ENCODE measurements at places on chromosomes 4 and X.
A peak's percentile ranks its signal among the peaks of the same experiment; 100 is the strongest.

- no peak for DNase-seq
Observed at GRCh38 chr4:43886196-43886595, 562.4 kb downstream of the KCTD8 start.

- DNase-seq: no peak
Observed at GRCh38 chrX:14616836-14617235, 87.5 kb downstream of the GLRA2 start.

- DNase-seq: peak; percentile 26
Observed at GRCh38 chrX:45771560-45772340, 571.1 kb upstream of the DIPK2B start.

- no peak for DNase-seq
Observed at GRCh38 chr4:30068234-30068633, 651.9 kb upstream of the PCDH7 start.

DNA sequence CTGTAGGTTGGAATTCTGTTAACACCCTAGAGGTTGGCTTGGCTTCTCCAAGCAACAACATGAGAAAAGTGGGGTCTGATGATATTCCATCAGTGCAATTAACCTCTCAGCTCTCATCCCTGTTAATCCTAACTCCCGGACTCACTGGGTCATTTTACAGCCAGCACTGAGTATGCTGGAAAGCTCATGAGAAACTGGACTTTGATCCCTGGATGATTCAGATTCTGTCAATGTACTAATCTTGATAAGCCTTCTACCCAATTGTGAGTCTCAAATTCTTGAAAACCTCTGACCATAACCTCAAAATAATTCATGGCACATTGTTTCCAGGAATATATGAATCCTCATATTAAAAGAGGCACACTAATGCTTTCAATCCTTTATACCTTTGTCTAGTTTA, 244.3 kb upstream of the DCAF8L1 start:
- no peak for DNase-seq

- peak; percentile 84 for DNase-seq
Observed at GRCh38 chr4:159003420-159004253, 99.2 kb upstream of the RAPGEF2 start.

GRCh38 chrX:23511793-23512192, 155.5 kb upstream of the PRDX4 start:
- no peak for DNase-seq

DNA sequence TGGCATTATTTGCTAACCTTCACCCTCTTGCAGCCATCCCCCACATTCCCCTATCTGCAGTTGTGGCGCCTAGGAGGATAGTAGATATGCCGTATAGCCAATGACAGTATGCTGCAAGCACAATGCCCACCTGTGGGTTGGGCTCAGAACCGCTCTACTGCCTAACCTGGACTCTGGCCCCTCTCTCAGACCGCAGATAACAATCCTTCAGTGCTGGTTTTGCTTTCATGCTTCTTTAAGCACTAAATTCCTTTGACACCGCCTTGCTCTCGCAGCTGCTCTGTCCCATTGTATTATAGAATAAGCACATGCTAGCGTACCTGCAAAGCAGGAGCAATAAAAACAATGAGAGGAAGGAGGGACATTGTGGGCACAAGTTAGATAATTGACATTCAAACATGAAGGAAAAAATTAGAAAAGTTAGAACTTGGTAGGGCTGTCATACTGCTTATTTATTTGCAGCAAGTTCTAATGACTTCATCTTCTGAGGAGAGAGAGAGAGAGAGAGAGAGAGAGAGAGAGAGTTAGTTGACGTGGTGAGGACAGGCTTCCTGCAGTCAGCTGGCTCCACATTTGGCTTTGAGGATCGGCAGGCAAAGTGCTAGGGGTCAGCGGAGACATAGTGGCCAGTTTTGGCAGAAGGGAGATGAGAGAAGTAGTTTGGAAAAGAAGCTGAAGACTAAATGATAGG, 55.8 kb downstream of the WWC2 start:
- no peak for DNase-seq

- DNase-seq: no peak
Observed at GRCh38 chrX:46670316-46670715, 88.6 kb downstream of the SLC9A7 start.

- no peak for DNase-seq
Observed at GRCh38 chr4:40177591-40177990, 19.2 kb upstream of the RHOH start.

DNA sequence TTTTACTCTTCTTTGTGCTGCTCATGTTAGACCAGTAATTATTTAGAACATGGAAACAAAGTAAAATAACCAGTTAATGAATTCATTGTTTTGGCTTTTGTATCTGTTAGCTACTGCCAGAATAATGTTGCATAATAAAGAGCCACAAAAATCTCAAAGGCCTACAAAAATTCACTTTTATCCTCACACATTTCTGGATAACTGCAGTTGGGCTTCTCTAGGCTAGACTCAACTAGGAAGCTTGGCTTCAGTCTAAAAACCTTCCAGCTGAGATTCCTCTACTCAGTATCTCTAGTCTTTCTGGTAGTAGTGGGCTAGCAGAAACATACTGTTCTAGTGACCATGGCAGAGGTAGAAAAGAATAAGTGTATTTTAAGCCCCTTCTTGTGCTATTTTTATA, 73.0 kb downstream of the FAT4 start:
- DNase-seq: no peak

GRCh38 chr4:125303058-125303457, 11.7 kb upstream of the FAT4 start:
- DNase-seq: no peak

DNA sequence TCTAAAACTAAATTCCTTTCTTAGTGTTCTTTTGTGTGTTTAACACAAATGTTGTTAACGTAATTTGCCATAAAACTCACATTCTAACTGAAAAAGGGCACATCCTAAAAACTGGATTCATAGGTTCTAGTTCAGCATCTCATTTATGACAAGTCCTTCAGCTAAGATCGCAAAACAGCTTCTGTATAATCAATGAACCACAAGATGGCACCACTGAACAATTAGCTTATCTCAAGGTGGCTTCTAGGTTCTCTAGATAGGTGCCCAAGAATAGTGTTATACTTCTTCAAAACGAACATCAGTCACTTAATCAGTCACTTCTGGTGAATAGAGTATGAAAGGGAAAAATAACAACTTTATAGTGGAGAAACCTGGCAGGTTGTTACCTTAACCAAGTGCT, 54.3 kb downstream of the NRK start:
- DNase-seq: peak; percentile 4

GRCh38 chrX:109844986-109845385, 111.9 kb upstream of the ACSL4 start:
- no peak for DNase-seq

DNA sequence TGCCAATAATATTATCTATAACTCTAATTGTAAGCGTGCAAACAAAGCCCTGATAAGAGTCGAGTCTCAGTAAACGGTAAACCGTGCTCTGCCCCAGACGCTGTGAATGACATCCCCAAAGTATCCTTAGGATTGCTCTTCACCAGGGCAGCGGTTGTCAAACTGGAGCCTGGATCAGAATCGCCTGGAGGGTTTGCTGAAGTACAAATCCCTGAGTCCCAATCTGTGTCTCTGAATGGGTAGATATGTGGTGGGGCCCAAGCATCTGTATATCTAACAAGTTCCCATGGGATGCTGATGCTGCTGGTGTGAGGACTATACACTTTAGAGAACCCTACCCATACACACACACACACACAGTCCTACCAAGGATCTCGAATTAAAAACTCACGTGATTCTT, 813 bp upstream of the APBB2 start:
- no peak for DNase-seq

GRCh38 chr4:610411-611261, 14.7 kb upstream of the PDE6B start:
- DNase-seq: no peak

- no peak for DNase-seq
Observed at GRCh38 chr4:159146488-159146887, 43.6 kb downstream of the RAPGEF2 start.

DNA sequence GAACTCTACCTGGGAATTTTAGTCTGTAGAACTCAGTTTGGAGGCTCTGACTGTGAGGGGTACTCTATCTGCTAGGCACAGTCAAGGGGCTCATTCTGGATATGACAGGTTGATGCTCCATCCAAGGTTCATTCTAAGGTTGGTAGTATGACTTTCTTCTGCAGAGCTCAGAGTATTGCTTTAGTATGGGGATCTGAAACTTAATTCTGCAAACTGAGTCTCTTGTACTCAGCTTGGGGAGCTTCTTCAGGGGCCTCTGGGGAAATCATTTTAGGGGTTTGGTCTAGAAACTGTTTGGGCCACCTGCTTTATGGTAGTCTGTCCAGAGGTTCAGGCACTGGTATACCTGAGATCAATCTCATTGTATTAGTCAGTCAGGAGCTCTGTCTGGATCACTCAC, 9.7 kb upstream of the TSR2 start:
- no peak for DNase-seq

- DNase-seq: peak; percentile 60
Observed at GRCh38 chrX:15815779-15816437, 25.6 kb downstream of the ZRSR2 start.

GRCh38 chr4:160495356-160495755, 1392.5 kb downstream of the RAPGEF2 start:
- no peak for DNase-seq

DNA sequence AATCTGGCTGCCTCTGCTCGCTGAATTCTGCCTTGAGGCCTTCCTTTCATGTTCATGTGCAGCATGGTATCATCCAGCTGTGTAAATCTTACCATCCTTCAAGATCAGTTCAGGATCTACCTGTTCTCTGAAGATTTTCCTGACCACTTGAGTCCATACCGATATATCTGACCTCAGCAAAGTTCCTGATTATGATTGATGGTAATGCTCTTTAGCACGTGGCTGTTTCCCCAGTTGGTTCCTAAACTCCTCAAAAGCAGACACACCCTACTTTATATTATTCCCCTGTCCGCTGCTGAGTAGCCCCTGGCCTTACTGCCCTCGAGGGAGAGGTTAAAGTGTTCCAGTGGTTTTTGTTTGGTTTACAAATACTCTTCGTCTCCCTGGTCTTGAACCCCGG, 20.0 kb downstream of the GALNT7 start:
- no peak for DNase-seq

- DNase-seq: no peak
Observed at GRCh38 chr4:102387552-102388150, 42.4 kb upstream of the SLC39A8 start.

DNA sequence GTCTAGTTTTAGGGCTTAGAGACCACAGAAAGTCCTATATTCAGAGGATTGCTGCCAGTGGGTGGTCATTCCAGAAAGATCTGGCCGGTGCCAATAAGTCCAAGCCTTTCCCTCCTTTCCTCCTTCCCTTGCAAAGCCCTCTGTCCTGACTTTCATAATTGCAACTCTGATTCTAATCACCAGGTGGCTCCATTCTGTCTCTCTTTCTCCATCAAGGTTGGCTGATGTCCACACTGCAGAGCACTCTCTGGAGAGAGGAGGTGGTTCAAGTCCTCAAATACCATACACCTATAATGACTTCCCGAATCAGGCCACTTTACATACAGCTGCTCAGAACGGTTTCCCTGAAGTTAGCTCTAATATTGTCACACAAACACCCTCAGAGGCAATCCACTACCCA, 22.4 kb upstream of the ARMCX4 start:
- DNase-seq: peak; percentile 30

DNA sequence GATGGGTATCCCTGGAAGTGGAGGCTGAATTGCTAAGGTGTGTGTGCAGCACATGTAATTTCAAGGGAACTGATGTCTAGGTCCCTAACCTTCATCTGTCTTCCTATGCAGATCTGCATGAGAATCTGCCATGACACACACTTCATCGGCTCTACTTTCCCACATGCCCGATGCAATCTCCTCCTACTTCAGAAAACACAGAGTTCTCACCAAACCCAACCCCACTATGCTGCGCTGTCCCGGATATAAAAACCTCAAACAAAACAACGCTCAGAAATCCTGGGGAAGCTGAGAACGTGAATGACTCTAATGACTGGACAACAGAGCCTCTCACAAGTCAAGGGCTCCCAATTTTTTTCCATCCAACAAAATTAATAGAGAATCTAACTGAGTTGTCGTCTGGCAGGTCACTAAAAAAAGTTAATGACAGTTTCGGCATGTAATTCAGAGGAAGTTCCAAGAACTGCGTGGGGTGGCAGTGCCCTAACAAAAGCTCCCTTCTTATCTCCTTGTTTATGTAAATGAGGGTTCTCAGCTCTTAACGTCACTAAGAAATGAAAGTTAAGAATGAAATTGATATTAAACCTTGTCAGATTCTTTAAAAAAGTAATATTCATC, 39.0 kb downstream of the STX18 start:
- DNase-seq: peak; percentile 49

Data from HAP-1 (cell line).